Astrocyte (in vitro differentiated cells and primary cell): ENCODE measurements at places on chromosomes 5 and 9. TPM values are rescaled to one million over a fixed set of nuclear protein-coding genes. Genes with fewer than 3 reads are reported as not detected.

PCDHGB1 gene
- 1.0 and 1.5 TPM in 2 replicates for total RNA-seq

GARIN3 gene
- total RNA-seq: not detected in 2 replicates

SLC36A2 gene
- total RNA-seq: not detected in 2 replicates

DNA sequence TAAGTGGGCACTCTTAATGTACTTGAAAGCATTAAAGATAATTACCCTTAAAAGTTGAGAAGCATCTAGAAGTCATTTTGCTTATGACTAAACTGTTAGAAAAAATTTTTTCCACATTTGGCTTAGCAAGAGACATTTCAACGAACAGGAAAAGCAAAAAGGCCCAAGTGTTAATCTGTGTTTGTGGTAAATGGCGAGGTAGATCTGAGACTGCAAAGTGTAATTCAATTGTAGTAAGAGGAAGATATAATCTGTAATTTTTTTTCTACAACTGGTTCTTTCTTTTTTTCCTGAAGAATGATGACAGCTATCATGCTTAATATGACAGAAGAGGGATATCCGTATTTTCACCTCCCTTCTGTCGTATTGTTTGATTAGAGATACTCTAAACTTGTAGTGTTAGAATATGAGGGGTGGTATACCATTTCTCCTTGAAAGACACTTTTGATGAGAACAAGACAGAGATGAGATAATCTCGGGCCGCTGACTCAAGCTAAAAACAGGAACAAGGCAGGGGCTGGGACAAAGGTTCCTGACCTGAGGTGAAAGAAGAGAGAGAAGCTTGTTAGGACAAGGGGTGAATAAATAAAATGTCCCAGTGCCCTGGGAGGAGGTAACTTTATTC, 459.3 kb upstream of the ZNF608 start:
- no peak for DNase-seq

- DNase-seq: no peak
These were observed 251.6 kb downstream of the MPDZ start for GRCh38 chr9:13027879-13028278.
